ENCODE measurements at places on chromosomes 7 and 10. TPM values are rescaled to one million over a fixed set of nuclear protein-coding genes. Genes with fewer than 3 reads are reported as not detected.

DNA sequence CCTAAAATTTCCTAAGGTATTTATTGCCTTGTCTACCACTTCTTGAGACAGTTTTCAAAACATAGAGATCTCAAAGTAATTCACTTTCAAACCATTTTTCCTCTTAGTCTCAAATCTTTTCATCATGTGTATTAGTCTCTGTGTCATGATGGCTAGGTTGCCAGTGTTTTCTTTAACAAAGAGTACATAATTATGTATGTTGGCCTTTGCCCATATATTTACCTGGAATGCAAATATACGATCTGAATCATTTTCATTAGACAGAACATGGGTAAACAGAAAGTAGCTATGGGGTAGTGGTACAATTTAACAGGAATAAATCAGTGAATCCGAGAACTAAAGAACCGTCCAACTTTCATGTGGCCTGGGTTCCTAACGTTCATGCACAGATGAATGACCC lies 852.1 kb upstream of the MBL2 start:
- no peak for DNase-seq

The CUBN gene
- 202 TPM for polyA plus RNA-seq

The NUDT1 gene
- 21.1 TPM for polyA plus RNA-seq

- DNase-seq, result no peak
These were observed 264.0 kb downstream of the ARL4A start for GRCh38 chr7:12951397-12951801.

DNA sequence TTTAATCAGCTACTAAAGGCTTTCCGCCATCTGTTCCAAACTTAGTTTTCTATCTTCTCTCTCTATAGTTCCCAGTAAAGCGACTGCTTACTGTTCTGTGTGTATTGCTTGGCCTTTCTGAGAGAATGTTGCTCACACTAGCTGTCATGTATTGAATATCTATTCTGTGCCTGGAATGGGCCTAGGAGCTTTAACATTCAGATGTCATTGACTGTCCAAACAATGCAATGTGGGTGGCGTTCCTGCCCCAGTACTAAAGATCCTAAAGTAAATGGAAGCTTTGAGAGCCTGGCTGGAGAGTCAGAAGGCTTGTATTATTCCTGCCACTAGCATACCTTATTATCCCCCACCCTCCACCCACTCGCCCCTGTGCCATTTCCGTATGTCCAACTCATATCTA lies 163.5 kb downstream of the SDHAF3 start:
- DNase-seq, result no peak

DNA sequence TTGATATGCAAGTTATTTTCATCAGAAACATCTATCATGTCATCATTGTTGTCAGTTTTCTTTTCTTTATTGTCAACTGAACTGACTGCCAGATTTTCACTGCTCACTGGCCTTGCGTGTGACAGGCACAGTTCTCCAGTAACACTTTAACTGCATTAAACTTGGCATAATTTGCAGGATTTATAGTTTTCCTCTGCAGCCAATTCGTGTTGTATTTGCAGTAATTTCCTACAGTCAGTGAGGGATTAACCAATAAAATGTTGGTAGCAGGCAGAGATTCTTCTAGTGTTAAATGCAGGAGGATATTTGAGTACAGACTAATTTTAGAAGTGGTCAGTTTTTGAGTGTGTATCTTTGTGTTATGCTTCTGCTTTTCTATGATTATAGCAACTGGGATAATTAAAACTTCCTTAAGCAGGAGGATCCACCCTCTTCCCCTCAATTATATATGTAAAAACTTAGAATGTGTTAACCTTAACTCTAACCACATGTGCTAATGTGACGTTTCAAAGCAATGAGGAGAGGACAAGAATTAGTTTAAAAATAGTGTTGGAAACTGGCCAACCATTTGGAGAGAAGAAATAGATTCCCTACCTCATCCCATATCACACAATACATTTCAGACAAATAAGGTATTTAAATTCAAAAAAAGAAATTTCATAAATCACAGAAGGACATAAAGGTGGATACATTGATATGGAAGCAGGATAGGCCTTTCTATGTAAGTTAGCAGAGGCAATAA lies 365.5 kb upstream of the BMPER start:
- no peak for DNase-seq

DNA sequence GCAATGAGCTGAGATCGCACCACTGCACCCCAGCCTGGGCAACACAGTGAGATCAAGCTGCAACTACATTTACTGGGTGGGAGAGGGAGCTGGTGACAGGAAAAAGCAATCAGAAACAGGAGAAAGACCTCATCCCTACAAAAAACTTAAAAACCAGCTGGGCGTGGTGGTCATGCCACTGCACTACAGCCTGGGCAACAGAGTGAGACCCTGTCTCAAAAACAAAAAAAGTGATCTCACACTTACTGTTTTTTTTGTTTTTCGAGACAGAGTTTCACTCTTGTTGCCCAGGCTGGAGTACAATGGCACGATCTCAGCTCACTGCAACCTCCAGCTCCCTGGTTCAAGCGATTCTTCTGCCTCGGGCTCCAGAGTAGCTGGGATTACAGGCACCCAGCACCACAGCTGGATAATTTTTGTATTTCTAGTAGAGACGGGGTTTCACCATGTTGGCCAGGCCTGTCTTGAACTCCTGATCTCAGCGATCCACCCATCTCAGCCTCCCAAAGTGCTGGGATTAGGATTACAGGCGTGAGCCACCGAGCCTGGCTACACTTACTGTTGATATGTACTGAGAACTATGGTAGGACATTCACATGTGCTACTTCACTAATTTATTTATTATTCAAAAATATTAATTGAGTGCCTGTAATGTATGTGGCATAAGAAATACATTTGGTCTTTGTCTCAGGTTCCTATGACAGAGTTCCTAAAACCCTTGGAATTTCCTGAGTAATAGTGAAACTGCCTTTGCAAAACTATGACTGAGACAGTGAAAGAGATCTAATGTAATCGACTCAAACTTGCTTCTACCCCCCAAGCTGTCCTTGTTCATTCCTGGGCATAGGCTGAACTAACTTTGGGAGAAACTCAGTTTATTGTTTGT lies 27.7 kb upstream of the NRBF2 start:
- no peak for DNase-seq

DNA sequence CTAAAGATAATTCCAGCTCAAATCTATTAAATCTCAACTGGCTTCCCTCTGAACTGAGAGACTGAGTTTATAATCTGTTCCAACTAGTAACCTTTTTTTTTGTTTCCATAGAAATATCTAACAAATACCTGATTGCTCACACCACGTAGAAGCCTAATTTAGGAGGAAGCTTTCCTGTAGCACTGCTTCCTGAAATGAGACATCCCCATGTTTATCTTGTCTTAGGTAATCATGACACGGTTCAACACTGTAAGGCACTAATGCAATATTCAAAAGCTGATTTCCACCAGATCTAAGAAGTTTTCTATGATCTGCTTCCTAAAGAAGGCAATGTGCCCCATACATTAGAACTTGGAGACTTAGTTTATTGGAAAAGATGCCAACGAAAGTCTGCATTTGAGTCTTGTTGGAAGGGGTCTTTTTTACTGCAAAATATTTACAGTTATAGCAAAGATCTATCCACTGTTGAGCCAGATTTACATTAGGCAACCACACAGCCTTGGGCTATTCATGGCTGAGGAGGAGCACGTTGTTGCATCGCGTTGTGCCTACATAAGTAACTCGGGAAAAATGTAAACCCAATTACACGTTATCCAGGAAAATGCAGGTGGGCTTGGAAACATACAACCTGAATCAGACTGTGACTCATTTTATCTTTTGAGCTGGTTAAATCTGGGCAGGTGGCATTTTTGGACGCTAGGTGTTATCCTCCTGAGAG lies 66.3 kb downstream of the VIPR2 start:
- DNase-seq, result no peak

- DNase-seq, result no peak
These were observed 283.8 kb upstream of the C7orf33 start for GRCh38 chr7:148306759-148307158.

The HSPA12A gene
- polyA plus RNA-seq, result 56.2 TPM

- DNase-seq, result no peak
These were observed at the start of gene GRID1 for GRCh38 chr10:86366033-86366901. TSS of gene GRID1 (minus strand) at chr10:86366795.

The SPDYE1 gene
- 0.80 TPM for polyA plus RNA-seq

GRCh38 chr10:122981066-122981464 lies 864 bp downstream of the PSTK start:
- DNase-seq, result peak; percentile 17

The TMEM178B gene
- polyA plus RNA-seq, result 0.27 TPM

The CLRN3 gene
- polyA plus RNA-seq, result 19.4 TPM

- no peak for DNase-seq
These were observed 1.5 kb upstream of the AUTS2 start for GRCh38 chr7:69596723-69597277.

The GPR26 gene
- polyA plus RNA-seq, result not detected

GRCh38 chr7:154863766-154864522 lies 139.0 kb downstream of the PAXIP1 start:
- no peak for DNase-seq

DNA sequence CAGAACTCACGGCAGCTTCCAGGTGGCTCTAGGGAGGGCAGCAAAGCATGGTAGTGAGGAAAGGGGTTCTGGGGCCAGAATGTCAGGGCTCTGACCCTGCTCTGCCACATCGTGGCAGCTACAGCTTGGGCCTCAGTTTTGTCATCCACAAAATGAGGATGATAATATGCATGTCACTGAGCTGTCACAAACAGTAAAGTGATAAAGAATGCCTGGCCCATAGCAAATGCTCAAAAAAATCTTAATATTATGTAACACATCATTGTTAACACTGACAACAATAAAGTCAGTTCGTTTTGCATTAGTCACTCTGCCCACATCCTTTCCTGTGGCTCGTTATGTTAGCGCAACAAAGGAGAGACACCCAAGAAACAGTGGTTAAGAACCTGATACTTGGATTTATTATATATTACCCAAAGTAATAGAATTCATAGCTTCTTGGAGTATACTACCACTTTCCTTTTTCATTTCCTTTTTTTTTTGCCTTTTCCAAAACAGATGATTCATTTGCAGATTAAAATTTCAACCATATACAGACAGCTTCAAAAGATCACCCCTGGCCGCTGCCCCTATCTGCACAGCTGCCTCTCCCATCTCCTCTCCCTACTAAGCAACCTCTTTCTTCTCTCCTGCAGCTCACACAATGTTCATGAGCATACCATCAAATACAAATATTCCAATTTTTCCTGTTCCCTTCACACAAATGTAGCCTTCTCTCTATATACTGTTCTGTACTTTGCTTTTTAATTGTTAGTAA lies 45.5 kb upstream of the DDC start:
- DNase-seq, result no peak

- DNase-seq, result no peak
These were observed 6.3 kb upstream of the LAMTOR4 start for GRCh38 chr7:100142461-100142860.

The ZDHHC6 gene
- polyA plus RNA-seq, result 75.2 TPM

Data from renal cortex interstitium (tissue), 15 donors.